ENCODE measurements at places on chromosomes 7 and 10.

DNA sequence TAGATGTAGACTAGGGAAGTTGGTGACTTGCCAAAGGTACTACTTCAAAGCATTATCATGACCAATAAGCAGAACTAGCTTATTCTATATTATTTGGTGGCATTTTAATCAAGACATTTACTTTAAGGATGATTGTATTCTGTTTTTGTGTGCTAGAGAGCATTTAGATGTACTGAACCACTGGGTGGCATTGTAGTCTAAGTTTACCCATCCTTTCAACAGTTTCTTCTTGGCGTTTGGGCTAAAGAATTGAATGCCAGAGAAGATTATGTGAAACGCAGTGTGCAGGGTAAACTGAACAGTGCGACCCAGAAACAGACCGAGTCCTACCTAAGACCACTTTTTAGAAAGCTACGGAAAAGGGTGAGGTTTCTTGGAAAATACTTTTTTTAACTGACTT, 26.8 kb downstream of the PRPF18 start:
- DNase-seq, result no peak

DNA sequence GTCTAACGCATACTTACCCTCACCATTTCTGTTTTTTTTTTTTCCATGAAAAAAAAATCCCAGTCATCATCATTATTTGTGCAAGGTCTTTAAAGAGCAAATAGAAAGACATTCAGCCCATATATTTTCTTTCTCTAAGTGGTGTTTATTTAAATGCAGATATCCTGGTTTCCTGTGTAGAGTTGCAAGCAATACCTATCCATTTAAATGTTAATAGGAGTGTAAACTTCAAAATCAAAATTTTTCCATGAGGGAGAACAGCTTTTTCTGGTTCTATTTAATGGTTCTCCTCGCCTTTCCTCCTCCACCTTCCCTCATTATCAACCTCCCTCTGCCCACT, 120.1 kb upstream of the AGK start:
- DNase-seq, result no peak

DNA sequence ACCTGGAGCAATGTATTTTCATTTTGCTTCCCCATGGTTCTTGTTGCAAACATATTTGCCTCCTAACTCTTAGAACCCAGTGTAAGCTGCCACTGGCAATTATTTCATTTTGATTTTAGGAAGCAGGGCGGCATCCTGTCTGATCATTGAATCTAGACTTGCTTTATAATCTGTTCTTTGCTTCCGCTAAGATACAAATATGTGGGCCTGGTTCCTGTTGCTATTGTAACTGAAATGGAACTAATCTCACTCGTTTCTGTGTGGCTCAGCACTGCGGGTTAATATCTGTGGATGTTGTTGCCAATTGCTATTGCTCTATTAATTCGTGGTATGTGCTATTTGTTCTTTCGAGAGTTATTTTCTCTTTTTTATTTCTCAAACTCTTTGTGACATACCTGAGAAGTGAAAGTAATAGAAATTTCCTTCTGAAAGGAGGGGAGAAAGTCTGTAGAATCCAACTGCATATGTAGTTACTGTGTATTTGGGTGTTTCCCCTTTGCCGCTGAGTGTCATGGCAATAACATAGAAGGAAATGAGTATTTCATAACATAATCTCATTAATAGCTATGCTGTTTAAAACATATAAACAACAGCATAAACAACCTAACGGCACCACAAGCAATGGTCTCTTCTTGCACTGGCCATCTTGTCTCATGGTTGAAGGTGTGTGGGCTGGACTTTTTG, 62.4 kb downstream of the FZD1 start:
- DNase-seq, result no peak

DNA sequence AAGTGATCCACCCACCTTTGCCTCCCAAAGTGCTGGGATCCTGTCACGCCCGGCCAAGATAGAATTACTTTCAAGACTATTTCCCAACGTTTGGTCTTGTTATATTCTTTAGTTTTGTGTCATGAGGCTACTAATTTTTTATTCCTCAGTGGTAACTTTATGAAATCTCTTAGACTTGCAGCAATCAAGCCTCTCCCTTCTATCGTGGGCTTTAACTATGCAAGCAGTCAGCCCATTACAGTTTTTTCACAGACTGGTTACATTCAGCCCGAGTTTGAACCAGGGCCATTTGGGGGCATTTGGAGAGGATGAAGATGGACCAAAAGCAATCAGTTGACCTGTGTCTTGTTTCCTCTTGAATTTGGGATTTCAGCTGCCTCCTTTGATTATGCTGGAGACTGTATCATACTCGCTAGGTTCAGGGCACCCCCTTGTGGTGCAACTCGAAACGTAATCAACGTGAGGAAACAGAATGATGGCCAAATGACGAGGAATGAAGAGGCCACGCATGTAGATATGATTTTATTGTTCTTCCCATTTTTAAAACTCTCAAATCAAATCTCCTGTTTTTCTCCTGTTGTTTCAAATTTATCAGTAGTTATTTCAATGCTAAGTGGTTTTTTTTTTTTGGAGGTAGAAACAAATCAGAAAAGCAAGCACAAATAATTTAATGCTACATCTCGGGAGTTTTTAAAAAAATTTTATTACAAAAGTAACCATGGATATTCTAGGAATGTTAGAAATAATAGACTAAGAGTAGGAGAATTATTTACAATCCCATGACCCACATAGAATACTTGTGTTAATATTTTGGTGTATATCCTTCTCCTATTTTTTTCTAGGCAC, 151.6 kb downstream of the KIAA1217 start:
- DNase-seq, result no peak

DNA sequence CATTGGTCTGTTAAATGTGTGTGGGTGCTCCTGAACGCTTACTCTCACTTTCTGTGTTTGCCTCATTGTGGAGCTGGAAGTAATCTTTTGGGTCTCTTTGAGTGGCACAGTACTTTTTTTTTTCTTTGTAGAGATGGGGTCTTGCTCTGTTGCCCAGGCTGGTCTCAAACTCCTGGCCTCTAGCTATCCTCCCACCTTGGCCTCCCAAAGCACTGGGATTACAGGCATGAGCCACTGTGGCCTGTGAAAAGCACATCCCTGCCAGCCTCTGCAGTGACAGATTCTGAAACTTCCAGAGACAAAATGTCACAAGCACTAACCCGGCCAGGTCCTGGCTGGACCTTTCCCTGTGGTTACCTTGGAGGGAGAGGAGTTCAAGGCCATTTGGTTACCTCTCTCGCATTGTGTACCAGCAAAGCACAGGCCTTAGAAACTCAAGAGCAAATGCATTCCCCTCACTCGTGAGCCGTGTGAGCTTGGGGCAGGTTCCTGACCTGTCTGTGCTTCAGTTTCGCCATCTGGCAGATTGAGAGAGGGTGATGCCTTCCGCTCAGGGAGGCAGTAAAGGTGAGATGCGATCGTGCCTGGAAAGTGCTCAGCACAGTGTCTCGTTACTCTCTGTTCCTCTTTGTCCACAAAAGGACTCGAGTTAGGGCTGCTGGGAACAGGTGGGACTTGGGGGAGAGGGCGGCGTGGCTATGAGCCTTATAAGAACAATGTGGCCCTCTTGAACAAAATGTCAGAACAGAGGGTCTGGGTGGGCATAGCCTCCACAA, 72.6 kb upstream of the SEPHS1 start:
- no peak for DNase-seq

All from activated CD4-positive, CD25-positive, alpha-beta regulatory T cell (primary cell).